ENCODE measurements at places on chromosomes 5 and 9.

- peak; percentile 68 for DNase-seq
Measured at GRCh38 chr5:150645070-150645700, 4.7 kb downstream of the SYNPO start.

- DNase-seq = no peak
Measured at GRCh38 chr5:20102293-20102692, 114.3 kb upstream of the CDH18 start.

GRCh38 chr5:64629841-64630240, 60.5 kb upstream of the SHISAL2B start:
- DNase-seq = no peak

- DNase-seq = no peak
Measured at GRCh38 chr5:135851186-135851914, 16.9 kb downstream of the SLC25A48 start.
